ENCODE measurements at places on chromosomes 1 and 21. TPM values are rescaled to one million over a fixed set of nuclear protein-coding genes. Genes with fewer than 3 reads are reported as not detected.

- no peak for DNase-seq
These were observed 30.1 kb upstream of the PARP1 start for GRCh38 chr1:226438007-226438406.

Gene PUM1
- total RNA-seq = 122 TPM

- no peak for DNase-seq
These were observed 312.5 kb downstream of the KCNT2 start for GRCh38 chr1:196295766-196296165.

DNA sequence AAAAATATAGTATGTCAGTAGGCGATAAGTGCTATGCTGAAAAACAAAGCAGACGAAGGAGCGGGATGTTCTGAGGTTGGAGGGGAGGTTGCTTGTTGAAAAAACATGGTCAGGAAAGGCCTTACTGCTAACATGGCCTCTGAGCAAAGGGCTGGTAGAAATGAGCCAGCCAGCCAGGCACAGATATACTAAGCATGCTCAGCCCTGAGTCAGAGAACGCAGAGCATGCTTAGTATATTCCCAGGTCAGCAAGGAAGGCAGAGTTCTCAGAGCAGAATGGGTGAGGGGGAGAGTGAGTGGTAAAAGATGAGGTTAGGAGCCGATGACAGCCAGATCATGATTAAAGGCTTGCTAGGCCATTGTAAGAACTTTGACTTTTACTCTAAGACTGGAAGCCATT, 36.7 kb downstream of the ZBTB40 start:
- no peak for DNase-seq

- DNase-seq = no peak
These were observed 259.2 kb downstream of the TOMM20 start for GRCh38 chr1:234869182-234870019.

DNA sequence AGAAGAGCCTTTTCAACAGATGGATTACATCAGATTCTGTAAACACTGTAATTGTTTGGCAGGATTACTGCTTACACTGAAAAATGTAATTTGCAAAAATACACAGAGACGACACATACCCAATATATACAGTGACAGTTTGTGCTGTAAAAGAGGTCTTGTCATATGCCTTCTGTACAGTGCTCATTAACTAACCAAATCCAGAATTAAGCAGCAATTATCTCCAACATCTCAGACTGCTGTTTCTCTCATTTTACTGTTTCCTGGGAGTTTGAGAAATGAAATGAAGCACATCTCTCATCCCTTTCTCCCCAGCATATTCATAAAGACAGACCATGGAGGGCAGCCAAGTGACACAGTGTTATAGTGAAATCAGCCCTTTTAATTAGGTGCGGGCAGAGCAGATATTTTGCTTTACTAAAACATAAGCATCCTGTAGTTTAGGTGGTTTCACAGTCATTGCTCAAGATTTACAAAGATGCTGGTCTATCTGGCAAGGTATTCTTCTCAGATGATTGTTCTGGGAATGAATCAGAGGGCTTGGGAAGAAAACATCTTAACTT, 618.4 kb upstream of the USP24 start:
- DNase-seq = no peak

Gene SLAMF6
- 55.4 TPM for total RNA-seq

Measured in activated CD4-positive, alpha-beta T cell treated with anti-CD3 and anti-CD28 coated beads, Interleukin-2, amount 10 ng/mL, durations not matched to agents 24 days and 14 days (primary cell).